ENCODE measurements at places on chromosomes 5 and 9.

DNA sequence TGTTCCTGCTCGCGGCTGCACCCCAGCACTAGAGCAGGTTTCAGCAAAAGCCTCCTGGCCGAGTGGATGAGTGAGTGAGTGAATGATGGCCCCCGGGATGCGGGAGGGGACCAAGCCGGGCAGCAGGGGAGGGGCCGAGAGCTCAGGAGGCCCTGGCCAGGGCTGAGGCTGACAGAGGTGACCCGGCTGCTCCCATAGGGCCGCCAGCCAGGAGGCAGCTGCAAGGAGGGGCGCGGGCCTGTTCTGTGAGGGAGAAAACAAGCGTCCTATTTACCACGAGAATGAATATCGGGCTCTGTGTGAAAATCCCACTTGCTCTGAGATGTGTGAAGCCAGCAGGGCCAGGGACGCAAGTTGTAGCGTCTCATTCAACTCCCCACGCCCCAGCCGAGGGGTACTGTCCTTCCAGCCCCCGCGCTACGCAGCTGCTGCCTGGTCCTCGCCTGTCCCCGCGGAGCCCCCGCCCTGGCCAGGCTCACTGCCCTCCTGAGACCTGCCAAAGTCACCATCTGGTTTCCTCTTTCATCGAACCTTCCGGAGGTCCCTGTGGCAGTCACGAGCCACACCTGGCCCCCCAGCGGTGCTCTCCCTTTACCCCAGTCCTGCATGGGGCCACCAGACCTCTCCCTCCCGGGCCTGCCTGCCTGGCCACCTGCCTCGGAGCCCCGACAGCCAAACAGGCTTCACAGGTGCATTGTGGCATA lies 38.8 kb downstream of the RASGEF1C start:
- DNase-seq = no peak

DNA sequence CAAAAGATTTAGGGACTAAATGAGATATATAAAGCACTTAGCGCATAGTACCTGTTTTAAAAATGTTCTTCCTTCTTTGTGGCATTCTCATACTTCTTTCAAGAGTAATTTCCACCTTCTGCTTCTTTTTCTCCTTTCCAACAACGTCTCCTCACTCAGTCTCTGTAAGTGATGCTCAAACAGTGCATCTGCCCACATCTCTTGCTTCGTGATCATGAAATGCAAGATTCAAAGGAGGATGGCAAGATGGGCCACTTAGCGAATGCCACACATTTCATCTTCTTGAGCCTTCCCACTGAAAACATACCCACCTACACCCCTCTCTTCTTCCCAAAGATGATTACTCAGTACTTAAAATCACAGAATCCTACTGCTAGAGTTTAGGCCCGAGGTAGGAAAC lies 36.9 kb downstream of the MACIR start:
- DNase-seq = no peak

DNA sequence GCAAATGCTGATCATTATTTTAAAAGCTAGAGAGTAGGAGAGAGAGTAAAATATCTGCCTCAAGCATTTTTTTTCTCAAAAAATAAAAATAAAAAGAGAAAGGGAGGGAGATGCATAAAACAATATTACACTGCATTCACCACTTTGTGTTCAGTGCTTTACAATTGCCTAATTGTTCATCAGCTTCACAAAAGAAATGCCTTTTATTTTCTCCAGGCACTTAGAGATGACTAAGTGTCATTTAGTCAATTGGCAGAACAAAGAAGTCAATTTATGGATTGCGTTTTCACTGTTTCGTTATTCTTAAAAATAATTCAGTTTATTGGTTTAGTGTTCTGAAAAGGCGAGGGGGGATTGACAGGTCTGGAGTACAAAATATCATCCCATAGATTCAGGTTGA lies 232.5 kb upstream of the CCNH start:
- no peak for DNase-seq

GRCh38 chr9:137452761-137453642 lies 6.1 kb downstream of the NSMF start:
- DNase-seq = no peak

- DNase-seq = no peak
Measured at GRCh38 chr5:128799945-128800344, 165.3 kb upstream of the SLC27A6 start.

DNA sequence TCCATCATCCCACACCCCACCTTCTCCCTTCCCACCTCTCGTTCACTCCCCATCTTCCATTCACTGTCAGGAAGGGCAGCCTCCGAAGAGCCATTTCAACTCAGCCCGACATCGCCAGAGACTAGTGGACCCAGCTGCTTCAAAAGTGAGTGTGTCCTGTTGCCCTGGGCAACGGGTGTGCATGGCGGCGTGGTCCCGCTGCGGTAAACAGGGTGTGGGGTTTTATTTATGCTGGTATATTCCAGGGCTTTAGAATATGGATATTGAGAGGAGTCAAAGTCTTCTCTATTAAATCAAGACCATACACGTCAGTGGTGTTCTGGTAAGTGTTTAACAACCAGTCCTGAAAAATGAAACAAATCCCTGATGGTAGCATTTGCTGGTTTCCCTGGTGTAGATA lies 274.5 kb downstream of the MAST4 start:
- DNase-seq = no peak

- DNase-seq = no peak
Measured at GRCh38 chr5:80763873-80764647, 109.3 kb upstream of the DHFR start.

DNA sequence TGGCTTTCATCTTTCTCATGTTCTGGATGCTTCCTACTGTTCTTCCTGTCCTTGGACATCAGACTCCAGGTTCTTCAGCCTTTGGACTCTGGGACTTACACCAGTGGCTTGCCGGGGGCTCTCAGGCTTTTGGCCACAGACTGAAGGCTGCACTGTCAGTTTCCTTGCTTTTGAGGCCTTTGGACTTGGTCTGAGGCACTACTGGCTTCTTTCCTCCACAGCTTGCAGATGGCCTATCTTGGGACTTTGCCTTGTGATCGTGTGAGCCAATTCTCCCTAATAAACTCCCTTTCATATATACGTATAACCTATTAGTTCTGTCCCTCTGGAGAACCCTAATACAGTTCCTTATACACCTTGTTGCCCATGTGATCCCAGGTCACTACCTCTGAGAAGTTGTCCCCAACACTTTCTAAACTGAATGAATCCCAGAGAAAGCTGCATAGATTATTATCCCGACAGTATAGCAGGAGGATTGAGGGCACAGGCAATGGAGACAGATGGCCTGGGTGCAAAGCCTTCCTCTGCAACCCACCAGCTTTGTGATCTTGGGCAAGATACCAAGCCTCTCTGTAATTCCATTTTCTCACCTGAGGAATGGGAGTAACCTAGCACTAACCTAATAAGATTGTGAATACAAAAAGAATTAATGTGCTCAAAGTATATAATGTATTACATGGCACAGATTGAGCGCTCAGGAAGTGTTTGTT lies 449.6 kb upstream of the BRINP1 start:
- no peak for DNase-seq

DNA sequence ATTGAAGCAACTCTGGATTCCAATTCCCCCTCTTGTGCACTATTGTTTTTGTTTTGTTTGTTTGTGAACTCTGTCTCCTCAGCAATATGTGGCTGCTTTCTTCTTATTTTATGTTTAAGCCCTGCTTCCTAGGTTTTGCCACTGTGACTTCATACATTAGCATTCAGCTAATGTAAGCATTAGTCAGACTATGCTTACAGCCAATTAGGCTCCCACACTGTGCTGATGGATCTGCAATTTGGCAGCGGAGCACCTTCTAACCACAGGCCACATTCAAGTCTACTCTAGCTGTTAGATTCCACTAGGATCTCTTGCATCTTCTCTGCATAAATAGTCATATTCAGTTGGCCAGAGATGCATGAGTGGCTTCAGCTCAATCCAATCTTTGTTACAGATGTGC lies 9.6 kb upstream of the BICD2 start:
- no peak for DNase-seq

DNA sequence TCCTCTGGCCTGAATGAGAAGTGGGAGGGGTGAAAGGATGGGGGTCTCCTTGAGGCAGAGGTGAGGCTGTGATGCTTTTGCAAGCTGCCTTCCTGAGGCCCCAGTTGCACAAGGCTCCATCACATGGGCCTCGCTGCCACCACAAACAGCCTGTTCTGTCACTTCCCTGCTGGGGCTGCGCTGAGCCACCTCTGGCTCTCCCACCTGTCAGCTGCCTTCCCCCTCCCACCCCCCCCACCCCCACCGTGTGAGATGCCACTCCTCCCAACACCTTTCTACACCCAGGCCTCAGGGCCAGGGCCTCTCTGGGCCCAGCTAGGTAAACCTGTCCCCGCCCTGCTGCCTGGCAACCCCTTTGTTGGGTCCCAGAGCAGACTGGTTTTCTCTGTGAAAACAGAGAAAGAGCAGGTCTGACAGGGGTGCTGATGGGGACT lies 4.5 kb upstream of the PDLIM4 start:
- peak; percentile 61 for DNase-seq
